ENCODE measurements at places on chromosomes 16 and 17. TPM values are rescaled to one million over a fixed set of nuclear protein-coding genes. Genes with fewer than 3 reads are reported as not detected.

DNA sequence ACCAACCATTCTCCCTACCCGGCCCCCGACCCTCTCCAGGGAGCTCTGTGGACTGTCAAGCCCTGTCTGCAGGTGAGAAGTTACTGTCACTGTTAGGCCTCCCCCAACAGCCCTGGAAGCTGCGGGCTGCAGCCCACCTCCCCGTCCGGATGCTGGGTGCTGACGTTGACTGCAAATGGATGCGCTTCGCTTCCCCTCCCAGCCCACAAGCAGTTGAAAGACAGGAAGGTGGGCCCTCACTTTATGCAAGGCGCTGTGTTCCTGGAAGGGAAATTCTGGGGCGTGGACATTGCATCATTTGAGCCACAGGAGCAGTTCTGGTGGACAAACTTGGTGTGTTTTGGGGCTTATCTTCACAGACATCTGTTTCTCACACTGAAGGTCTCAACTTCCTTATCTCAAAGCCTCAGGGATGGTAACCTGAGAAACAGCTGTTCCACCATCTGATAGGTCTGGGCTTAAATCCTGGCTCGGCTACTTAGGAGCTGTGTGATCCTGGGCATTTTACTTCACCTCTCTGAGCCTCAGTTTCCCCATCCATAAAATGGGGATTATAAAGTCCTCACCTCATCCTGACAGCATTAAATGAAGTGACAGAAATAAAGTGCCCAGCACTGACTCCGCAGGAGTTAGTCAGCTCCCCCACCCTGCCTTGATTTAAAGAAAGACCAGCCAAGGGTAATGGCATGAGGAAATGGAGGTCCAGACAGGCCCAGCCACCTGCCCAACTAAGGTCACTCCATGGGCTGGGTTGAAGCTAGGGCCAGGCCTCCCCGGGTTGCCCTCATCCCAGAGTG is 4.6 kb upstream of the DRC7 start:
- DNase-seq: no peak

- no peak for DNase-seq
These were observed 53.1 kb downstream of the MRM3 start for GRCh38 chr17:835263-835662.

DNA sequence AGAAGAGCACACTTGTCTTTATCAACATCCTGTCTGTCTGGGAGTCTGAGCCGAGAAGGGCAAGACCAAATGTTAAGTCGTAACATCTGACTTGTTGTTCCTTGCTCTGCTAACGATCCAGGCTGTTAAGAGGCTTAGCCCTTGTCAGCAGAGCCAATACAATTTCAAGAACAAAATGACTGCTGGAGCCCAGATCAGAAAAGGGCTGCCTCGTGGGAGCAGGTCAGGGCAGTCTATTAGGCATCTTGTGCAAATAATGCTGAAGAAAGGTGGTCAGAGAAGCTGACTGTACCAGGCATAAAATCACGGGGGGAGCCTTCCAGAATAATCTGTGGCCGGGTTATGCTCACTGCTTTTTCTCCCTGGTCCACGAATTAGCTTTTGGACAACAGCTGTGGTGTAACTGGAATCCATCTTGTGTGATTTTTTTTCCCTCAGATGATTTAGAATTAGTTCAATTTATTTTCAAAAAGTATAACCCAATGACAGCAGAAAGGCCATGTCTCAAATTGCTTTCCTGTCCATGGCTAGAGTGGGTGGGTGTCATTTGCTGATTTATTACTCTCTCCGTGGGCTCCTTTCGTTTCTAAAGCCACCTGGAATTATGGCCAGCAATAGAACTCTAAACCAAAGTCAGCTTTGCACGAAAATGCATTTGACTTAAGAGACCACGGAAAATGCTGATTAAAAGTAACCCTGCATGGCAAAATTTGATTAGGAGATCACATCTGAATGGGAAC is 221.1 kb upstream of the HSBP1 start:
- no peak for DNase-seq

ZNF624 gene
- polyA plus RNA-seq: 10.0 TPM

KRT36 gene
- polyA plus RNA-seq: not detected

- DNase-seq: no peak
These were observed 176.7 kb downstream of the SOX9 start for GRCh38 chr17:72297326-72298115.

LRRC37A2 gene
- polyA plus RNA-seq: 70.5 TPM

DNA sequence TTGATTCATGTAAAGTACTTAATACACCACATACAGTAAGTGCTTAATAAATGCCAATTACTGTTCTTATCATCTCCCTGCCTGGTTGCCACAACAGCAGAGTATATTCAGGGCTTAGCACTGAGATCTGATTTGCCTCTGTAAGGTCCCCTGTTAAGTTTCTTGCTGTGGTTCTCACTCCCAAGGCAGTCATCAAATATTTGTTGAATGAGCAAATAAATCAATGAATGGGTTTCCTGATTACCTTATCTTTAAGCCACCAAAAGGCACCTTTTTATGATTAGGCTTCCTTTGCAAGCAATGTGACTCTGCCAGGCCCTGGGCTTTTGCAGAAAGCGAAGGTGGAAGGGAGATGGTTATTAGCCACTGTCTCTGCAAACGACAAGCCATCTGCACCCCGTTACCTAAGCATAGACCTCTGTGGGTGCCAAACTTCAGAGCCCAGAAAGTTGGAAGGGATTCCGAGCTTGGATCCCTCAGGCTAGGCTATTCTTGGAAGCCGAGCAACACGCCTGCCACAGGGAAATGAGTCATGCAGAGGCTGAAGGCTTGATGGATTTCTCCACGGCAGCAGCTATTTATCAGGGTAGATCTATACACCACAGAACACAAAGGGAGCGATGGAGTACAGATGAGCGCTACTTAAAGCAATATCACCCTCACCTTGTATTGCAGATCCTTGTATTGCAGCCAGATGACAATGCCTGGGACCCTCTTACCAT is 102.0 kb downstream of the GRIN2A start:
- DNase-seq: peak; percentile 5

DNA sequence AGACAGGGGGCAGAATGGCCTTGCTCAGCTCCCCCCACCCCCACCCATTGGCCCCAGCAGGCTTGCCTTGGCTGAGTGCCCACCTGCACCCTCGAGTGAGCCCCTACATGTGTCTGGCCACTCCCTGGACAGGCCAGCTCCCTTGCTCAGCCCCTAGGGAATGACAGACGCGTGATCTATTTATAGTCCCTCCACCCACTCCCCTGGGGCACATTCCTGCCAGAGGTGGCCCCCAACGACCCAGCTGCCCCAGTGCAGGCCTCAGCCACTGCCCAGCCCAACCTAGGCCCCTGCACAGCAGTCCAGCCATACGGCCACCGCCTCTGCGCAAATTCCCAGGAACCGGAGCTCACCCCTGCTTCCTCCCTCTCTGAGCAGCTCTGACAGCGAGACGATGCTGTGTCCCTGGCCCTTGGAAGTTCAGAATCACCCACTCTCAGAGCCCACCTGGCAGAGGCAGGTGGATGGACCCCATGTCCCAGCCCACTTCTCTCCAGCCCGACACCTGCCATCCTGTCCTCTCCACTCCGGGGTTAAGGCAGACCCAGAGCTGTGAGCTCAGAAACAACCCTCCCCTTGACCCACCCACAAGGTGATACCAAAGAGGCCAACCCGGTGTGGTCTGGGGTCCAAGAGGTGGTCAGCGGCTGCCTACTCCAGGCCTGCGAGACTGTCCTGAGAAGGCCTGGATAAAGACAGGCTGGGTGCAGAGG is 11.5 kb upstream of the P2RX1 start:
- no peak for DNase-seq

- DNase-seq: no peak
These were observed 25.6 kb downstream of the MGAT5B start for GRCh38 chr17:76893623-76894334.

DNA sequence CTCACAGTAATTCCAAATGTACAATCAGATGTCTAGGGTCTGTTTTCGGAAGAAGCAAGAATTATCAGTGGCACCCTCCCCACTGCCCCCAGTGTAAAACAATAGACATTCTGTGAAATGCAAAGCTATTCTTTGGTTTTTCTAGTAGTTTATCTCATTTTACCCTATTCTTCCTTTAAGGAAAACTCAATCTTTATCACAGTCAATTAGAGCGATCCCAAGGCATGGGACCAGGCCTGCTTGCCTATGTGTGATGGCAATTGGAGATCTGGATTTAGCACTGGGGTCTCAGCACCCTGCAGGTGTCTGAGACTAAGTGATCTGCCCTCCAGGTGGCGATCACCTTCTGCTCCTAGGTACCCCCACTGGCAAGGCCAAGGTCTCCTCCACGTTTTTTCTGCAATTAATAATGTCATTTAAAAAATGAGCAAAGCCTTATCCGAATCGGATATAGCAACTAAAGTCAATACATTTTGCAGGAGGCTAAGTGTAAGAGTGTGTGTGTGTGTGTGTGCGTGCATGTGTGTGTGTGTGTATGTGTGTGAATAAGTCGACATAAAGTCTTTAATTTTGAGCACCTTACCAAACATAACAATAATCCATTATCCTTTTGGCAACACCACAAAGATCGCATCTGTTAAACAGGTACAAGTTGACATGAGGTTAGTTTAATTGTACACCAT is 59.7 kb downstream of the HLF start:
- no peak for DNase-seq

GRCh38 chr17:66946251-66946650 is 18.3 kb upstream of the CACNG4 start:
- no peak for DNase-seq

GRCh38 chr16:12971241-12971640 is 69.8 kb downstream of the SHISA9 start:
- no peak for DNase-seq

GRCh38 chr16:25693631-25694030 is 1.9 kb downstream of the HS3ST4 start:
- no peak for DNase-seq

GRCh38 chr17:81245024-81245664 is 6.0 kb downstream of the NDUFAF8 start:
- no peak for DNase-seq

- no peak for DNase-seq
These were observed 47.8 kb downstream of the SREBF1 start for GRCh38 chr17:17788967-17789366.

DNA sequence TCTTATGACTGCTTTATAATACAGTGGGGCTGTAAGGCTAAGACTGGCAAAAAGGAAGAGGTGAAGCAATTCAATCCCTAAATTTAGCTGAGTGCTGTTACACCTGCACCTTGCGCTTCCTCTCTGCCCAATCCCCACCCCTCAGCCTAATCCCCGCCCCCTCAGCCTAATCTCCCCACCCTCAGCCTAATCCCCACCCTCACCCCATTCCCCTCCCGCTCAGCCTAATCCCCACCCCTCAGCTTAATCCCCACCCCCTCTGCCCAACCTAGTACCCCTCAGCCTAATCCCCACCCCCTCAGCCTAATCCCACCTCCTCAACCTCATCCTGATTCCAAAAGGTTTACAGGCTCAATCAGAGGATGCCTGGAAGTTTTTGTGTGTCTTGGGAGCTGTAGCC is 155.5 kb downstream of the PMP22 start:
- no peak for DNase-seq

DNA sequence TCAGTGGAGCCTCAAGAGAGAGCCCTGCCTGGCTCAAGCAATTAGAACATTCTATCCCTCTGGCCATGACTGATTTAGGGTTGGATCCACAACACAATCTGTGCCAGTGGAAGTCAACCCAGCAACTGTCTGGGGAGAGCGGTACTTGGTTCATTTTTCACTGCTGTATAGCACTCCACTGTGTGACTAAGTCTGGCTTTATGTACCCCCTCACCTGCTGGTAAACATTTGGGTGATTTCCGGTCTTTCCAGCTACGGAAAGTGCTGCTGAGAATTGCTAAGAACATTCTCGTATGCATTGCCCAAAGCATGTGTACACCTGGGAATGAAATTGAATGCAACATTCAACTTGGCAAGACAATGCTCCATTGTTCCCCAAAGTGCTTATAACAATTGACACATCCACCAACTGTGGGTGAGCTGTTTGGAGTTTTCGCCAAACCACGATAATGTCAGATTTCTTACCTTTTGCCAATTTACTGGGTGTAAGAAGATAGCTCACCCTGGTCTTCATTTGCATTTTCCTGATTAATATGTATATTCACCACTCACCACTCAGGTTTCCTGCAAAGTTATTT is 63.5 kb upstream of the MED9 start:
- no peak for DNase-seq

DNA sequence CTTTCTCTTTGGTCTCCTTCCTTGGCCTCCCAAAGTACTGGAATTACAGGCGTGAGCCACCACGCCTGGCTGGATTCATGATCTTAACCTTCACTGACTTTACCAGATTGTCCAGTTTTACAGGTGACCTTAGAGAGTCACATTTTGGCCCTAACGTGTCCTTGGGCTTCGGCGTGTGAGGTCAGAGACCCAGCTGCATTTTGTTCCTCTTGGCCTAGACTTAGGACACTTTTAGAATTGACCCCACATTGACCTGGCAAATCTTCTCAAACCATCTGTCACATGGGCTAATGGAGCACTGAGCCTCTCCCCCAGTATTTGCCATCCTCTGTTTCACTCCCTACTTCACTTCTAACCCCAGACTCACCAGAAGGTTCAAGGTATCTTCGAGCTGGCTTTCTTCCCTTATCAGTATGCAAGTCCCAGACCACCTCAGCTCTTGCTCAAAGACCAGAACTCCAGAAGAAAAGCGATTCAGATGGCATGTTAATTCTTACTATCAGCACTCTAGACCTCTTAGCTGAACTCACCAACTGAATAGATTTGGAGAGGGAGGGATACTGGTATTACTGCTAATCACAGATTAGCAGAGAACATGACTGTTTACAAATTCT is 1.7 kb upstream of the CYTH1 start:
- no peak for DNase-seq

DNA sequence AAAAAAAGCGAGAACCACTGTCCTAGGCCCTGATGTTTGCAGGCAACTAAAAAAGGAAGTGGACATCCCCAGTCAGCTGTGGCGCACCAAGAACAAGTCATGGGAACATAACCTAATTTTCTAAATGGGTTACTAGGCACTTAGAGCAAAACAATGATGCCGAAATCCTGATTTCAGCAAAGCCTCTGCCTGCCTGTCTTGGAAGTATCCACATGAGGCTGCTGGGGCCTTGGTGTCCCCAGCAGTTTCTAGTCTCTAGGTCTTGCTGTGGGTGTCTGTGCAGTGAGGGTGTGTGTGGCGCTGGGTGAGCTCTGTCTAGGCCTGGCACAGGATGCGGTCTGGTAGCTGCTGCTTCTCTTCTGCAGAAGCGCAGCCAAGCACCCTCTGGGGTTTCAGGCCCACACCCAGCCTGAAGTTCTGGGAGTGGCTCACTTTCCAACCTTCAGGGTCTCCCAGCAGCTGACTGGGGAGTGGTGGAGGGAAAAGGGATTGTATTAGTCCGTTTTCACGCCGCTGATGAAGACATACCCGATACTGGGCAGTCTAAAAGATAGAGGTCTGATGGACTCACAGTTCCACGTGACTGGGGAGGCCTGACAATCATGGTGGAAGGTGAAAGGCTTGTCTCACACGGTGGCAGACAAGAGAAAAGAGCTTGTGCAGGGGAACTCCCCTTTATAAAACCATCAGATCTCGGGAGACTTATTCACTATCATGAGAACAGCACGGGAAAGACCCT is 21.1 kb downstream of the STH start:
- no peak for DNase-seq

Measured in right lung (tissue), 10 donors.